Stomach (tissue), 19 donors: ENCODE measurements at places on chromosomes 16 and 17.

- no peak for DNase-seq
Observed at GRCh38 chr17:63498626-63499195, 21.9 kb downstream of the ACE start.

- DNase-seq, result no peak
Observed at GRCh38 chr17:61537264-61537771, 53.7 kb downstream of the NACA2 start.

- DNase-seq, result peak; percentile 41
Observed at GRCh38 chr16:17339764-17340541, 130.8 kb downstream of the XYLT1 start.

DNA sequence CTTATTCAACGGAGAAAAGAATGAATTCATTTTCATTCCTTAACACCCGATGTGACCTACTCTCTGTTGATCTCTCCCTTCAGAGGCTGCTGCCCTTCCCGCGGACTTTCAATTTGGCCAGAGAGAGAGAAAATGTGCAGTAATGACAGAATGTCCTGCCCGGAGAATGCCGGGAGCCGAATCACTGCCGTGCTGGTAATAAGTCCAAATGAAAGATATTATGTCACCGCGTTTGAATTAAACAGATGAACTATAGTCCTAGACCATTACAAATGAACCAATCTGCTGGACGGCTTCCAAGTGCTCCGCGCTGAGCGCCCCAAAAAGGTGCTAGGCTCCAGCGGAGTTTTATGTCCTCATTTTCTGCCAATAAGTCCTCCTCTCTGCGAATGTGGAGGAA, 14.7 kb upstream of the C16orf82 start:
- DNase-seq, result no peak

DNA sequence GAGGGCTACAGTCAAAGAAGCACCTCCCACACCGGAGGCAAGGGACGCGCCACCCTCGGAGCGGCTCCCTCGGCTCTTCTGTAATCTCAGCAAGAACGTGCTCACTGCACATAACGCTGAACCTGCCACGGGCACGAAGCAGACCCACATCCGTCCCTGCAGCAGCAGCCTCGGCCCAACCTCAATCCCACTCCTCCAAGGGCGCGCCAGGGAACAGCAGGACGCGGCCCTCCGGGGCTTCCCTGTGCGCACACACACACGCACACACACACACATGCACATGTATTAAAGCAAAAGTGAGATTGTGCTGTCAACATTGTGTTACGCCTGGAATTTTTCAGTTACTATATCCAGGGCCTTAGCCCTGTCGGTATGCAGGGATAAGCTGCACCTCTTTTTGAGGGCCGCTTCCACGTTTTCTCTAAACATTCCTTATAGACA, 54.0 kb downstream of the TBC1D16 start:
- DNase-seq, result peak; percentile 58
